ENCODE measurements at places on chromosomes 5 and 9.

GRCh38 chr5:177018341-177018740 lies 4.2 kb upstream of the ZNF346 start:
- no peak for DNase-seq

GRCh38 chr5:73515232-73515631 lies 17.0 kb downstream of the BTF3 start:
- DNase-seq: no peak

- no peak for DNase-seq
Observed at GRCh38 chr9:135903786-135904520, 3.4 kb downstream of the CAMSAP1 start.

DNA sequence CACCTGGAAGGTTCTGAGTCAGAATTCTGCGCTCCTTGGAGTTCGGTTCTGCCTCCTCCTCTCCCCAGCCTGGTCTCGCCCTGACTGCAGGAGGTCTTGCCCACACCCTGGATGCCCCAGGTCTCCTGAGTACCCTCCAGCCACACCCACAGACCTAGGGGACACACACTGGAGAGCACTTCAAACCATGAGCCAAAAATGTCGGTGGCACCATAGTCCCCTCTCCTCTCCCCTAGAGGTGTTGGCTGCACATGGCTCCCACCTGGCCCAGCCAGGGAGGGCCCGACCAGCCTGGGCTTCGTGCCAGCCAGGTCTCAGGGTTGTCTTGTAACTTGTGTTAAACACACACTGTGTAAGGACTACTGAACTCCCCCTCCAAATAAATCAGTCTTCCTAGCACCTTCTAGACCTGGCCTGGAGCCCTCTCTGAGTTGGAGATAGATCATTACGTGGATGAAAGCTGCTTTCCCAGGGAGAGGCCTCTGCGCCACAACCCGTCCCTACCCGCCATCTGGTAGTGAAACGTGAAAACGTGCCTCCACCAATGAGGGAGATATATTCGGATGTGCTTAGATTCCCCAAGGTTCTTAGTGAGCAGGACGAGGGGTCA lies 49.9 kb upstream of the CTSL start:
- no peak for DNase-seq

DNA sequence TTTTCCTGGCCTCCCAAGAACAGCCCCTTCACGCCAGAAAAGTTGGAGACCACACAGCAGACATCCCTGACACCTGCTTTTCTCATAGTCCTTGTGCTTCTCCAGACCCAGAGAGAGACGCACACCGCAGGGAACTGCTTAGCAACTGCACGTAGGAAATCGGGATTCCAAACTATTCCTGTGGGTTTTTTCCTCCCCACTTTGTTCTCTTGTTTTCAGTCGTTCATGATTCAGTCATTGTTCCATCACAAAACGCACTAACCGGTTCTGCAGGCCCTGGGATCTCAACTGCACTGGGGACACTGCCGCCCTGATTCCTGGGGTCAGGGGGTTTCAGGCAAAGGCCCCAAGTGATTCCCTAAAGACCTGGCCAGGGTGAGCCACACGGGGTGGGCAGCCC lies 588.0 kb upstream of the KLF4 start:
- no peak for DNase-seq
